ENCODE measurements at places on chromosomes 12 and 14.

DNA sequence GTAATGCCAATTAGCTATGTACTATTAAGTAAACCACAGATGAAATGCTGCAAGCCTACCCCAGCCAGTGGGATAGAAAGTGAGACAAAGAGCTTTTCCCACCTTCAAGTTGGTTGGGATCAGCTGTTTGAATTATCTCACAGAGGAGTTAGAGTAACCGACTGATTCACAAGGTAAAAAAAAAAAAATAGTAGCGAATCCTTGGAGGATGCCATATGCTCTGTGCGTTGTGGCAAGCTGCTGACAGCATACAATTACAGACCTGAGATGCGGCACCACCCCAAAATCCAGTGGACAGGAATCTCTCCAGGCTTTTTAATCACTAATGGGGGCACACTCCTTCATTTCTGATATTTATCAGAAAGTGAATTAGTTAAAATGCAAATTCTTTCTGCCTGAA, 157.0 kb upstream of the RMST start:
- peak; percentile 44 for DNase-seq

DNA sequence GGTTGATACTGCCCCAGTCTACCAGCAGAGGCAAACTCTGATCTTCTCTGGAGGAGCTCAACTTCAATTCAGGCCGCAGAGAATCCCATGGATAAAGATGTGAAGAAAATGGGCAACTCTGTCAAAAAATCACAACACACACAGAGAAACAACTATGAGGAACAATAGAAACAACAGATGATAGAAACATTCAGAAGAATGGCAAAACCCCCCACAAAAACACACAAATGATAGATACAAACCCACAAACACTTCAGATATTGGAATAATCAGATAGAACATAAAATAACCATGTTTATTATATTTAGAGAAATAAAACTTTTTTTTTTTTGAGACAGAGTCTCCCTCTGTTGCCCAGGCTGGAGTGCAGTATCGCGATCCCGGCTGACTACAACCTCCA, 20.0 kb upstream of the HVCN1 start:
- DNase-seq, result no peak

DNA sequence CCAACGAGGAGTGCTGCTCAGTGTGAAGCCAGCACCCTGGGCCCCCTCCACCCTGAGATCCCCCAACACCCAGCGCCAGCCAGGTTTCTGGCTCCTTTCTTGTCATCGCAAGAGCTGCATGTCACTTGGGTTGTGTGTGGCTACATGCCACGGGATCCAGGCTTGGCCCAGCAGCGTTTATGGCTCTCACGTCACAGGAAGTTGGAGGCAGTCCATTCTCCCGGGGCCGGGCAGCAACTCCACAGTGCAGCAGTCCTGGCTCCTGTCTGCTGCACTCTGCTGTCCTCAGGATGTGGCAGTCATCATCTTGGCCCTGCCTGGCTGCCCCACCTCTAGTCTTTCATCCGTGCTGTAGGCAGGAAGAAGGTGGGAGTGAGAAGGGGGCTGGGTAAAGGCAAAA, 78.3 kb downstream of the AACS start:
- no peak for DNase-seq

DNA sequence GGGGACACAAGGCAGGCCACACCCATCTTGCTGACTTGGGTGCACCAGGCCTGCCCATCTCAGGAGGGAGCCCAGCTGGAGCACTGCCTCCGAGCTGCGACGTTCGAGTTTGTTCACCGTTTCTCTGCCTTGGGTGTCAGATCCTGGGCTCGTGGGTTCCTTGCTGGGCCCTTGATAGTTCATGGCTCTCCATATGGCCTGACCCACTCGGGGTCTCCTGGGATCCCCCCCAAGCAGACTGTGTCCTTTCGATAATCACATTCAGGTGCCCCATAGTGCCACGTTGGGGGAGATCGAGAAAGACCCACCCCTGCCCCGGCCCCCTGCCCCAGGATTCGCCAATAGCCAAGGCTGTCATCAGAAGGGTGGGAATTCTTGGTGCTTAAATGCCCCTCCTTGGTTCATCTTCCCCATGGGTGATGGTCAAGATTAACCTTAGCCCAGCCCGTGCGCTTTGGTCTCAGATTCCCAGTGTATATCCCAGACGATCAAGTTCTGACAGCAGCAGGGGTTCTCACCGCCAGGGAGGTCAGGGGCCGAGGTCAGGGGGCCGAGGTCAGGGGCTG, 7.4 kb downstream of the RFLNA start:
- no peak for DNase-seq

DNA sequence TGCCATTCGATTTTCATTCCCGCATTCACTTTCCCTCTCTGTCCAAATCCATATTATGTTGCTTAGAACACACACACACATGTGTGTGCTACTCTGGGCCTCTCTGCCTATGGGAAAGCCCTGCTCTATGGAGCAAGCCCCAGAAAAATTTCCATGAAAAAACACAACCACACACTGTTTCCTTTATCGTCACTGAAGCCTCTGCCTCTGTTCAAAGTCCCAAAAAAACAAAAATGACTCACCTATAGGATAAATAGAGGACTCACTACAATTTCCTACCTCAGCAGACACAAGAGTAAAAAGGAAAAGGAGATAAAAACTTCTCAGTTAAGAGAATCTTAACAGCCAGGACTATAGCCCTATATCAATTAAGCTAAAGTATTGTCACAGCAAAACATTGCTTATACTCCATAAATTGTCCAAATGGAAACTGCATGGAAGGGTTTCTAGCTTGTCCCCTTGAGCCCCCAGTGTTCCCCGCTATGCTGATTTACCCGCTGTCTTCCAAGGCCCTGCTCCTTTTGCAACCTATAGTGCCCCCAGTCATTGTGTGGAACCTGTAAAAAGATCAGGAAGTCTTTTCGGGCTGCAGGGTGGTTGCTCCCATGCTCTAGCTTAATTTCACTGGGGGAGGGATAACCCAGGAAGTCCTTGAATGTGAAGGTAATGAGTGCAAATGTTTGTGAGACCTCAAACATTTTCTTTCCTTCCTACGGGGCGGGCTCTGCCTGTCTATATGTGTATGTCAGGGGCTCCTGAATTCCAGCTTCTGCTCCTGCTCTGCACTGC, 11.1 kb upstream of the PIP4K2C start:
- DNase-seq, result no peak

DNA sequence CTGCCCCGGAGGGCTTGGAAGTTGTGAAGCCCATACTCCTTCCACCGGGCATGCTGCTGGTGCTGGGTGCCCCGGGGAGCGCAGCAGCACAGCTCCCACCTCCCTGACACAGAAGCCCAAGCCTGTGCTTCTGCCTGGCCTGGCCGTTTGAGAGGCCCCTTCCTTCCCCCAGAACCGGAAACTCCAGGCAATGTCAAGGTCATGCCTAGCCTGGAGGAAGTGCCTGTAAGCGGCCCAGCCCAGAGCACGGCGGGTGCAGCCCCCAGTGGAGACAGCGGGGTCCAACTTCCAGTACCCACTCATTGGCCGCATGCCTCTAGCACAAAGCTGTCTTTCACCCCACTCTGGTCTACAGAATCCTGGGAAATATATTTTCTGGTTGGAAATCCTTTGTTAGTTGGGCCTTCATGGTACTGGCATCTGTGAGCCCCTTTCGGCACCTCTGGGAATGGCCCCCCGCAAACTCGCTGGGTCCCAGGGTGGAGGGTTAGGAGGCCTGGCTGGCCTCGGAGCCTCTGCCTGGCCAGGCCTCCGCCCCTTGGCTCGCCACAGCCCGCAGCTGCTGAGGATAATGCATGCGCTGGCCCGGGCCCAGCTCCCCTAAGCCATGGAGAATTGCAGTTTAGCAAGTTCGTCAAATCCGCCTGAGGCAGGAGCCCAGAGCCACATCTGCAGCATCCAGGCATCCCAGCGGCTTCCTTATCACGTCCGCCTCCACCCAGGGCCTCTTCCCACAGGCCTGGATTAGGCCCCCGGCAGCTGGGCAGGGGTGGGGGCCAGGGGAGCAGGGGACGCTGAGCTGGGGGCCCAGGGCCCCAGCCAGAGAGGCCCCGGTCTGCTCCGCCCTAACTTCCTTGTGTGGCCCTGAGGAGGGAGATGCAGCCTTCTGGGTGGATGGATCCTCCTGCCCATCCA, 48.9 kb upstream of the DLK1 start:
- DNase-seq, result peak; percentile 66

- no peak for DNase-seq
Observed at GRCh38 chr12:124045671-124046455, 72.8 kb downstream of the ZNF664 start.

- DNase-seq, result no peak
Observed at GRCh38 chr12:14843425-14843887, at the start of gene ART4. TSS of gene ART4 (minus strand) at chr12:14843526. CDS start at chr12:14843113, 413 bp downstream.

DNA sequence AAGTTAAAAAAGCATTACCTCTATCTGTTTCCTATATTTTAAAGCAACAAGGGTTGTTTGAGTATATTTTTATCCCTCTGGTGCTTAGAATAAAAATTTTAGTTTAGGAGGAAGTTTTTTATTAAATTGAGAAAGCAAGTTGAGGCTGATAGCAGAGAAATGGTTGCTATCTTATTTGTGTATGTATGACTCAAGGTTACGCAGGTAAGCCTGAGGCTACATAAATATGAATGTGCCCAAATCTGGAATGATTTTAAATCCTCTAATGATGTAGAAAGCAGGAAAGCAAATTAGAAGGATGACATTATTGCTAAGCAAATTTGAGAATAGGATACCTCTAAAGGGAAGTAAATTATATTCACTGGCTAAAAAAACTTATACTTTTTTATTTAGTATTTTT, 109.8 kb downstream of the ACSS3 start:
- DNase-seq, result no peak

DNA sequence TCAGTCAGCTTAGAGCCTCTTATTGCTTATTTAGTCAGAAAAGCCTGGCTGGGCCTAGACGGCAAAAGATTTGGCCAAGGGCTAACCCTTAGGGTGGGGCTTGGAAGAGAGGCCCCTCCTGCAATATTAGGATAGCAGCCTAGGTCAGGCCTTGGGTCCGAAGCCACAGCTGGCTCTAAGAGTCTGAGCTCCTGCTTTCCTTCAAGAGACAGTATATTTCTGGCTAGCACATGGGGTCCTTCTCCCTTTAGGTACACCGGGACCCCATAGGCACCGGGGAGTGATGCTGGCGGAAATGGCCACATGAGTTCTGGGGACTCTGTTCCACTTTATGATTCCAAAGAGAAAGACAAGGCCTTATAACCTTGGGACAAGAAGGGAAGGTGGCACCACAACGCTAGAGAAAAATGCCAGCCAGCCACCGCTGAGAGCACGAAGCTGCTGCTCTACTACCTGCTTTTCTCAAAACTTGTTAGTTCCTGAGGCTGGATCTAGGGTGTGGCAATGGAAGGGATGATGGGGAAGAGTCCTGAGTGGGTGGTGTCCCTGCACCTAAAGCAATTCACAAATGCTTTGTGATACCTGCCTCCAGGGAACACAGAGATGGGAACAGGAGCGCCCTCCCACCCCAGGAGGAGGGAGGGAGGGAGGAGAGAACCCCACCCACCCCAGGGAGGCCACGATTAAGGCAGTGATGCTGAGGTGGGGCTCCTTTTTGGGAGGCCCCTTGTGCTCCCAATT, 3.1 kb upstream of the AVIL start:
- no peak for DNase-seq

GRCh38 chr14:31078766-31079165, 52.6 kb upstream of the STRN3 start:
- DNase-seq, result peak; percentile 2

DNA sequence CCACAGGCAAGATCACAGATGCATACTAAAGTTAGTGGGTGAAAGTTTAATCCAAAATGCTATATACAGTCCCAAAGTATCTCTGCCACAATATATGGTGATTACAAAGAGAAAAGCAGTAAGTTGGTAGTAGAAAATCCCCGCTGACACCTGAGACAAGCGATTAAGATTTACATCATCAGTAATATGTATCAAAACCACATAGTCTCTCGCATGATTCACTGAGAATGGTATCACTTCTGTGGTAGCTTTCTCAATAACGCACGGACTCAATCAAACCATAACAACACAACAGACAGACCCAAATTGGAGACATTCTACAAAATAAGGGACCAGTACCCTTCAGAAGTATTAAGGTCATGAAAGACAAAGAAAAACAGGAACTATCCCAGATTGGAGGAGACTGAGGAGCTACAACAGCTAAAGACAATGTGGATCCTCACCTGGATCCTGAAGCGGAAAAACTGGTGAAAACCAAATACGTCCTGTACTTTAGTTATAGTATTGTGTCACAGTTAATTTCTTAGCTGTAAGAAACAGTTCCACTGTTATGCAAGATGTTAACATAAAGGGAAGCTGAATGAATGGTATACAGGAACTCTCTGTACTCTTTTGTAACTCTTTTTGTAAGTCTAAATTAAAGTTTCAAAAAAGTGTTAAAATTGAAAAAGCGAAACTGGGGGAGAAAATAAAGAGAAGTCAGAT, 51.0 kb downstream of the SPTLC2 start:
- DNase-seq, result no peak

DNA sequence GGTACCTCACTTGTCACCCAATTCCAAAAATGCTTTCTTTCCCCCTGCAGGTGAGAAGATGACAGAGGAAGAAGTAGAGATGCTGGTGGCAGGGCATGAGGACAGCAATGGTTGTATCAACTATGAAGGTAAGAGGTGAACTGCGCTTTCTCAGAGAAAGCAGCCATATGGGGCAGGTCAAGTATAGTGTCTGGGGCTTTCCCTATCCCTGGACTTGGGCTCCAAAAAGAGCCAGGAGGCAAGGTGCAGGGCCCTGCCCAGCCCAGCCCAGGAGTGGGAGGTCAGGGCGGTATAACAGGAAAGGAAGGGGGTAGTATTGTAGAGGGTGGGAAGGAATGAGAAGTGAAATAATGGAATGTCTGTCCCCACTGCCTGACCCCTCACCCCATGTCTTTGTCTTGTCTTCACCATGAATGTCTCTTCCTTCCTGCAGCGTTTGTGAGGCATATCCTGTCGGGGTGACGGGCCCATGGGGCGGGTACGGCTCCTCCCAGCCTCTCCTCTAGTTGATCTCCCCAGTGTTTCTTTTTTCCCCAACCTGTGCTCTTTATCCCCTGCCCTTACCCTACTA, 2.1 kb downstream of the MYL6 start:
- peak; percentile 64 for DNase-seq

- no peak for DNase-seq
Observed at GRCh38 chr12:22355011-22355580, 20.6 kb upstream of the ST8SIA1 start.

- DNase-seq, result no peak
Observed at GRCh38 chr12:114733919-114734318, 49.9 kb upstream of the TBX3 start.

GRCh38 chr14:53701108-53701875, 255.3 kb downstream of the BMP4 start:
- DNase-seq, result no peak
